ENCODE measurements at places on chromosomes 6 and 20.

DNA sequence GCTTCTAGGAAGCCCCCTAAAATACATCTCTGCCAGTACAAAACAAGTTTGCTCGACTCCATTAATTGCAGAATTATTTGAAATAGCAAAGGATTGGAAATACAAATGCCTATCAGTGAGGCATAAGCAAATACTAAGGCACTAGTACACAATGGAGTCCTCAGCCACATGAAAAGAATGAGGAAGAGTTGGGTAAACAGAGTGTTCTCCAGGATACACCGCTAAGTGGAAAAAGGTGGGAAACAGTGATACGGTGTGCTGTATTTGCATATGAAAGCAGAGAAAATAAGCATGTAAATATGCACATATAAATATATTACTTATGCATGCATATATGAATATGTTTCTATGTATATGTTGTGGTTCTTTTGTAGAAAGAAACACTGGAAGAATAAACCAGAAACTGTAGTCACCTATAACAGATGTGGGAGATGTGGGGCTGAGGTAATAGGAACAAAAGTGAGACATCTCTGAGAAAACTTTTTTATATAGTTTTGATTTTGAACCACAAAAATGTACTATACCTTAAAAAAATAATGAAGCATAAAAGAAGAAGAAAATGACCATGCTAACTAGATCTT, 143.4 kb upstream of the MYLIP start:
- no peak for DNase-seq

GRCh38 chr20:62019881-62020492, 45.7 kb downstream of the TAF4 start:
- DNase-seq = no peak

DNA sequence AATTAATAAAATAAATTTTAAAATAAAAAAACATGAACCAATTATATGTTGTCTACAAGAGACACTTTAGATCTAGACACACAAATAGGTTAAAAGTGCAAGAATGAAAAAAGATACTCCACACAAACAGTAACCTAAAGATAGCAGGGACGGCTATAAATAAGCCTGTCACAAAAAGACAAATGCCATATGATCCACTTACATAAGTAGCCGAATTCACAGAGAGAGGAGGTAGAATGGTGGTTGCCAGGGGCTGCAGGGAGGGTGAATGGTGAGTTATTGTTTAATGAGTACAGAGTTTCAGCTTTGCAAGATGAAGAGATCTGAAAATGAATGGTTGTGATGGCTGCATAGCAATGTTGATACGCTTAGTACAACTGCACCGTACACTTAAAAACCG, 32.7 kb downstream of the KATNA1 start:
- DNase-seq = peak; percentile 56

- DNase-seq = peak; percentile 27
Measured at GRCh38 chr6:143055213-143055612, 5.5 kb upstream of the AIG1 start.

DNA sequence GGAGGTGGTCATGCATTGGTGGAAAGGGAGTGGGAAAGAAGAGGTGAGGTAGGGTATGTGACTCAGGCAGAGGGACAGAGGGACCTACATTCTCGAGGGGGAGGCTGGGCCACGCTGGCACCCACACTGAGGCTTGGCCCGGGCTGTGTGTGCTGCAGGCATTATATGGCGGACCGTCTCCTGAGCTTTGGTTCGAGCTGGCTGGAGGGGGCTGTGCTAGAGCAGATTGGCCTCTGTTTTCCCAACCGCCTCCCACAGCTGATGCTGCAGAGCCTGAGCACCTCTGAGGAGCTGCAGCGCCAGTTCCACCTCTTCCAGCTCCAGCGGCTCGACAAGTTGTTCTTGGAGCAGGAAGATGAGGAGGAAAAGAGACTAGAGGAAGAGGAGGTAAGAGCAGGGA, 23.4 kb downstream of the DNPH1 start:
- no peak for DNase-seq

DNA sequence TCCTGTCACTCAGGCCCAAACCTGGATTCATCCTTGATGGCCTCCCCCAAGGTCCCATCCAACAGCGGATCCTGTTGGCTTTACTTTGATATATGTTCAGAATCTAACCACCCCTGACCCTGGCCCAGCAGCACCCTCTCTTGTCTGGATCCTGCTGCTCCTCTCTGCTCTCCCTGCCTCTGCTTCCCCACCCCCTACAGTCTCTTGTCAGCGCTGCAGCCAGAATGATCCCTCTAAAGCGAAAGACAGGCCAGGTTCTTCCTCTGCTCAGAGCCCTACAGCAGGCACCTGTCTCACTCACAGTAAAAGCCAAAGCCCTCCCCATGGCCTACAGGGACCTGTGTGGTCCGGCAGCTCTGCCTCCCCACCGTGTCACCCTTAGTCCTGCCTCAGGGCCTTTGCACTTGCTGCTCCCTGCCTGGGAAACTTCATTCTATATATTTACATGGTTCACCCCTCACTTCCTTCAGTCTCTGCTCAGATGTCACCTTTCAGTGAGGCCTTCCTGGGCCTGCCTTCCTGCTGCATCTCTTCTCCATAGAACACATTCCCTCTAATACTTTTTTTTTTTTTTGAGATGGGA, 37.4 kb upstream of the KCNB1 start:
- DNase-seq = no peak

DNA sequence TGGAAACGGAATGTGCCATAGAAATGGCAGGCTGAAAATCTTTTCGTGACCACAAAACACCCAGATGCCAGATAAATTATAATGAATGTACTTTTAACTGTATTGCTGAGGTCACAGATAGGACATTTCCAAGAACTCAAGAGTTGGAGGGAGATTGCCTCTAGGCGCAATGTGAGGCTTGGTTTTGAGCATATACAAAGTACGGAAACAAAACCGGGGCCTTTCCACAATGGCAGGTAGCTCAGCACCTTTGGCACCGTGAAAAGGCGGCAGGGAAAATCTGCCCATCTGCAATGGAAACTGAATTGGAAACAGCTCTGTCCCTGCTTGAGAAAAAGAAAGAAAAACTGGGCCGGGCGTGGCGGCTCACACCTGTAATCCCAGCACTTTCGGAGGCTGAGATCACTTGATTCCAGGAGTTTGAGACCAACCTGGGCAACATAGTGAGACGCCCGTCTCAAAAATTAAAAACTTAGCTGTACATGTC, 10.5 kb upstream of the C20orf144 start:
- DNase-seq = no peak

- no peak for DNase-seq
Measured at GRCh38 chr6:29355603-29356002, 13.1 kb downstream of the OR5V1 start.

Measured in putamen (tissue), 1 donor.